ENCODE measurements at places on chromosomes 2 and 18.

DNA sequence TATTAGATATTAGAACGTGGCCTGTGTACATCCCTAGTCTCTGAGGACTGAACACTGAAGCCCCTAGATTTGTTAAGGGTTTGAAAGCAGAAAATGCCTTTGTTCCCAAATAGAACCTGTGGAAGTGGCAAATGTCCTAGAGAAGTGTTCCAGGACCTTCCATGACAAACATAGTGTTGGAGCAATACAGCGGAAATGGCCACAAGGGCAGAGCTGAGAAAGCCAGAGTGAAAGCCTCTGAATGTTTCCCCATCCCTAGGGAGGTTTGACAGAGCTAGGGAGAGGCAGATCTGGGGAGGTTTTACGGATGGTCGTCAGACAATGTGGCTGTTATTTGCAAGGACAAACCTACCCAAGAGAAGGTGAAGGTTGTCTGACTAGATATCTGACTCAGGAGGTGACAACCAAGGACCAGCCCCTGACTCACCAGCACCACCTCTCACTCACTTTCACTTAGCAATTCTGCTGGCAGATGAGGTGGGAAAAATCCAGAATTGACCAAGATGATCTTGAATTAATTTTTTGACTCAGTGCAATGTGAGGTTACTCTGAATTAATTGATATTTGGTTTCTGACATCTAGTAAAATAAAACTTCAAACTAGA, 24.1 kb downstream of the RBM43 start:
- no peak for DNase-seq

DNA sequence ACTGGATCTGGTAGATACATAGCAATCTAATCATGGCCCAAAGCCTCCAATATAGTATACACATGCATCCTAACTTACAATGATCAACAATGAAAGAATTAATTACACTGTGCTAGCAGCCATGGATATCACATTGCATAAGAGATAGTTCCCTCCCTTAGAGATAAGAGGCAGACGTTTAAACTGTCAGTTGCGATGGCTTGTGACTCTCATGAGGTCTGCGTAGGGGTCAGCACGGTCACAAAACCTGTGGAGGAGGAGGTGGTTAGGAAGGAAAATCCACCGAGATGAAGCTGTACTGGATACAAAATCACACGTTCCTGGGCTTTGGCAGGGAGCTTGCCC, 800 bp upstream of the RALB start:
- no peak for DNase-seq

DNA sequence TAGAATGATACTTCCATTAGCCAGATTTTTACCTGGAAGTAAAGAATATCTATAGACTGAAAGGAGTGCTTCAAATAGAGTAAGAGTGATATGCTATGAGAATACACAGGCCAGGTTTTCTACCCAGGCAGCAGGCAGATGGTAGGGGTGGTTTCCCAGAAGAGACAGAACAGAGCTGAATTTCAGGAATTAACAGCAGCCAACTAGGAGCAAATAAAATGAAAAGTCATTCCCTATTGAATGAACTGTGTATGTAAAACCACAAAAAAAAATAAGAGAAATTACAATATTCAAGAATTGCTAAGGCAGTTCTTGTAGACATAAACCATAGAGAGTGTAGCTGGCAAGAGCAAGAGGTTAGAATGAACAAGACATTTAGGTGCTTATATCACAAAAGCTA, 336.8 kb downstream of the KCNJ3 start:
- no peak for DNase-seq

GRCh38 chr18:24679062-24679461, 218.6 kb downstream of the HRH4 start:
- no peak for DNase-seq

- no peak for DNase-seq
Observed at GRCh38 chr18:55781481-55781957, 193.5 kb upstream of the TCF4 start.

- no peak for DNase-seq
Observed at GRCh38 chr2:69165091-69165880, 152.3 kb downstream of the ANTXR1 start.

DNA sequence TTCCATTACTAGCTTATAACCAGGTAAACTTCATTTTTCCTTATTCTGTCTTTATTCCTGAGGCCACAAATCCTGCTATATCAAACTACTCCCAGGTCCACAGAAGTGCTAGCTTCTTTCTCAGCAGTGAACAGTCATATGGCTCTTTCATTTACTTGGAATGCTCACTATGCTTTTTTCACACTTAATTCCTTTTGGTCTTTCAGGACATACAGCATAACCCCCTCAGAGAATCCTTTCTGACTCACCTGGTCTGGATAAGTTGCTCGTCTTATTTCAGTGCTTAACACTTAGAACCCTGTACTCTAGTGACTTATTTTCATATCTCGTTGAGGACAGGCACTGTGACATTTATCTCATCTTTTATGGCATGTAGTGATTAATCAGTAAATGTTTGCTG, 325.0 kb upstream of the UBE2E3 start:
- DNase-seq, result no peak

GRCh38 chr2:224151161-224151560, 112.1 kb upstream of the SERPINE2 start:
- no peak for DNase-seq

DNA sequence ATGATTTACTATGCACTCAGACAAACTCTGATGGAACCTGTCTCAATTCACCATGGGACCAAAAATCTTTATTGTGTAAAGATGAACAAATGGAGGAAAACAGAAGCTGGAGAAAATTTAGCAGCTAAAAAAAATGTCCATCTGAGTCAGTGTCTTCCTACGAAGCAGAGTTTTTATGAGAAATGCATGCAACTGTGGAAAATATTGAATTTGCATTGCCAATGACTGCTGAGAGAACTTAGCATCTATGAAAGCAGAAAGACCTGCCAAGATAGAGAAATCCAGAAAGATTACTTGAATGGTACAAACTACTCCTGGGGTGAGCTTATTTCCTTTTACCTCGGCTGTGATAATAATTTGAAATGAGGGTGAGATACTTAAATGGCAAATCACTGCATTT, 289.7 kb upstream of the GCFC2 start:
- DNase-seq, result no peak

- no peak for DNase-seq
Observed at GRCh38 chr18:23066060-23066459, 69.2 kb upstream of the CABLES1 start.

DNA sequence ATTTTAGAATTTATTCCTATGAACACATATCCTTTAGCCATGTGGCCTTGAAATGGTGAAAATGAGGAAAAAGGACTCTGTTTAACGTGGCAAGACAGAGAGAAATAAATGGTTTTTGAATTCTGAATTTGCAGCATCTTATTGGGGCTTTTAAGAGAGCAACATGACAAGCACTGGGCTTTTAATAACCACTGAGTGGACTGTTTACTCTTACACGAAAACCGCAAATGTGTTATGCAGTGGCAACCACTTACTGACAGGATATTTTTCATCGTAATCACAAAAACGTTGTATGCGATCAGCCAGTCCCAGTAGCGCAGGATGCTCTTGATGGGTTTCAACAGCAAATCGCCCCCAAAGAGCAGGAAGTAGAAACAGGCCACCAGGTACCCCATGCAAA, 226.6 kb downstream of the NAPG start:
- DNase-seq, result no peak

DNA sequence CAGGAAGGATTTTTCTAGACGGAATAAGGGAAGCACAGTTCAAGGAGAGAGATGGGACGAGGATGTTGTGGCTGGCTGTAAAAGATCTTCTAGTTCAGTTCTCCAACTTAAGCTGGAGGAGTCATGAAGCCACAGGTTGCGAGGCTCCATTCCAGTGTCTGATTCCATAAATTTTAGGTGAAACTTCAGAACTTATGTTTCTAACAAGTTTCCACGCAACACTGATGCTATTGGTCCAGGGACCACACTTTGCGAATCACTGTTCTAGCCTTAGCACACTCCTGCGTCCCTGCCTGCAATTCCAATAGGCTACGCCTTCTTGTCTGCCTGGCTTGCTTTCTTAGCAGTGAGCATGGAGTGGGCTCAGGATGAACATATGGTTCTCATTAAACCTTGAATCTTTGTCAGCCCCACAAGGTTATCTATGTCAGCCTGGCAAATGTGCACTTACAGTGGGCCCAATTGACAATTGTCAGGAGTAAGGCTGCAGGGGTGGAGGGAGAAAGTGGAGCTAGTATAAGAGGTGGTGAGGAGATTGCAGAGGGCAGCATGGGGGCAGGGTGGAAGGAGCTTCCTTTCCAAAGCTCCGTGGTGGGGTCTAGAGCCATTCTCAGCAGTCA, 438.1 kb upstream of the ST6GAL2 start:
- no peak for DNase-seq

- DNase-seq, result no peak
Observed at GRCh38 chr2:89850881-89851582, 1159.6 kb downstream of the RPIA start.

DNA sequence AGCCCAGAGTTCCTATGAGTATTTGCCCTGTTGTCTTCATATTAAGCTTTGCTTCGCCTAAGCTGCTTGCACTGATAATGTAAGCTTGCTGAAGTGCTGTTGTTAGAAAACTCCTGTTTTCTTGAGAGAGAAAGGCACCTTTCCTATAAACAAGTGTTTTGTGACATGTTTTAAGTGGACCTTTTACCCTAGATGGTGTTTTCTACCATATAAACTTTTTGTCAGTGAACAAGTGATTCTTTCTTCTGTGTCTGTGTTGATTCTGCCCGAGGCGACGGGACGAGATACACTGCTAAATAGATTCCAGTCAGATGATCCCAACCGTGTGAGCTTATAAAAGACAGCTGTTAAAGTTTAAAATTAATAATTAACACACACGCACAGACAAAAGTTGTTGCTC, 24.1 kb downstream of the CABLES1 start:
- no peak for DNase-seq

DNA sequence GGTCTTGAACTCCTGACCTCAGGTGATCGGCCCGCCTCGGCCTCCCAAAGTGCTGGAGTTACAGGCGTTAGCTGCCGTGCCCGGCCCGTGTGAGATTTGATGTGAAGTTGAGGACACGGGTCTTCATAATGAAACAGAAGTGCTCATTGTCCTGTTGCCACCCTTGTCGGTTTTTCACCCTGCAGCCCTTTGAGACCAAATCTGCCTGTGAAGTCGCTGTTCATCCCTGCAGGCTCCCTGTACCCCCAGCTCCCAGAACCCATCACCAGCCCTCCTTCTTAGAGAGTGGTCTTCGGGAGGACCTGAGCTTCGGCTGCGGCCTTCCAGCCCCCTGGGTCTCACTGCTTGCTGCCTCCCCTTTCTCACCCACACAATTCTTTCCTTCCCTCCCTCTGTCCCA, 325.2 kb downstream of the GBX2 start:
- no peak for DNase-seq

DNA sequence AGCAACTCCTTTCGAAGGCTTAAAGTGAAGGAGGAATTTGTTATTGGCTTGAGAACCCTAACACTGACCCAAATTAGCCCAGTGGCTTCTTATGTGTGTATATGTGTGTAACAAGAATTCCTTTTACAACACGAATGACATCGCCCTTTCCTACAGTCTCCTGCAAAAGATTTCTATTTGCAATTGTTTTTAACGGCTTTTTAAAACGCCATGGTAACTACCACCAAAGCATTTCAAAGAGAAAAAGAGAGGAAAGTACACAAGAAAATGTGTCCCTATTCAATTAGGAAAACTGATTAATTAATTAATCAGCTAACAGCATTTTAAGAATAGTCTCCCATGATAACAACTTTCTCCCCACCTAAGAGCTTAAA, 58.1 kb downstream of the PAX3 start:
- no peak for DNase-seq

- DNase-seq, result no peak
Observed at GRCh38 chr2:170710609-170710979, 4.5 kb upstream of the SP5 start.

DNA sequence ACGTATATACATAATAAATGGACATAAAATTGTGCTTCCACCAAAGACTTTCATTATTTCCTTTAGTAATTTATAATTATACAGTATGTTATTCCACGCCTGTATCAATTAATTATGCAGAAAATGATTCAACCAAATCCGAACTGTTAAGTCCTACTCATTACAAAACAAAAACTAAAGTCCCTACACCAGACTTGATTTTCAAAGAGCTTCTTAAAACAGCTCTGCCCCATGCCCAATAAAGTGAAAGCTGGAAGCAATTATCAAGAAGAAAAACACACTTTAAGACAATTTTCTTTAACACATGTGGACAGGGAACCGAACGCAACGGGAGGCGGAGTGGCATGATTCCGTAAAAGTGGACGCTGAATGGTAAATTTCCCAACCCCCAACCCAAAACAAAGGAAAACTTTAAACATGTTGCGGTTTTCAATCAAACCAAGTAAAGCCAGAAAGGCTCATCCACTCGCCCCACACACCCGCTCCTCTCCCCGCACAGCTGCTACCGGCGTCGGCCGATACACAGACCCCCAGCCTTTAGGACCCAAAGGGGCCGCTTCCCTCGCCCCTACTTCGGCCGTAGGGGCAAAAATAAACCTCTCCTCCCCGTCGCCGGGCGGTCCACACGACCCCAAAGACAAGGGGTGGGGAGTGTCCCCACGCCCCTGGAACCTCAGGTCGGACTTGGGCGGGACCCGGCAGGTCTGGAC, 705 bp downstream of the YES1 start:
- DNase-seq, result no peak

Data from brain pericyte (primary cell).